ENCODE measurements at places on chromosomes 6 and 20.

GRCh38 chr6:93515736-93516135 lies 96.4 kb upstream of the EPHA7 start:
- no peak for DNase-seq

DNA sequence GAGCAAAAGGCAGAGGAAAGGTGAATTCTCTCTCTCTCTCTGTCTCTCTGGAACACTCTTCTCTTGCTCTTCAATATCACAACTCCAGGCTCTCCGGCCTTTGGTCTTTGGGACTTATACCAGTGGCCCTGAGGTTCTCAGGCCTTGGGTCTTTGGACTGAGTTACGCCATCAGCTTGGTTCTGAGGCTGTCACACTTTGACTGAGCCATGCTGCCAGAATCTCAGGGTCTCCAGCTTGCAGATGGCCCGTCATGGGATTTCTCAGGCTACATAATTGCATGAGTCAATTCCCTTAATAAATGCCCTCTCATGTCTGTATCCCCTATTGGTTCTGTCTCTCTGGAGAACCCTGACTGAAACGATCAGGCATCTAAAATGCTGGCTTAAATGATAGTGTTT lies 12.9 kb downstream of the BTN2A1 start:
- DNase-seq: no peak

DNA sequence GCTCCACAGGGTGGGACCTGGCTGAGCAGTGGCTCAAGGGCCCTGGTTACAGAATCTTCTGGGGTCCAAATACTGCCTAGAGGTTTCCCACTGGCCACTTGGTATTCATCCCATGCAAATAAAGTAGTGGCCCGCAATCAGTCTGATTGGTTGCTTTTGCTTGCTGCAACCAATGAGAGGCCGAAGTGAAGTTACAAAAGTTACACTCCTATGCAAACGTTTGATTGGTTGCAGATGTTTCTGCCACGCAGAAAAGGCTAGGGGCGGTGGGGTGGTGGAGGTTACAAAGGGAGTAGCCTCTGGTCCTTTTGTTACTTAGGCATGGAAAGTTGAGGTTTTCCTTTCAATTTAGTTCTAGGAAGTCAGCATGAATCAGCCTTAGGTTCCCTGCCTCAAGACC lies 3.6 kb upstream of the NHLRC1 start:
- no peak for DNase-seq

DNA sequence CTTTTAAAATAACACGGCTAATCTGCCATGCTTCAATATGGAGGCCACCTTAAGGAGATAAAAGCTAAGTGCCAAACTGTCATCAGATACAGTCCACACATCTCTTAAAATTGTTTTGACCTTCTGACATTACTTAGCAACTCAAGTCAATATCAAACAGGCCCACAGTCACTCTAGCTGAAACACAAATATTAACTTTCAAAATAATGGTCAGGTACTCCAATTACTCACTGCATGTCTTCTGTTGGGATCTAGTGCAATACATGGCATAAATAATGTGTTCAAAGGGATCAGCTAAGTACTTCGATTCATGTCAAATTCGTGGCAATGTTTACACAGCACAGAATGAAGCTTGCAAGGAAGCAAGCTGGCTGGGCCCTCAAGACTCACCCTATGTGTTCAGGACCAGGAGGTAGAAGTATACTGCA lies 133.9 kb upstream of the BEND6 start:
- DNase-seq: no peak

DNA sequence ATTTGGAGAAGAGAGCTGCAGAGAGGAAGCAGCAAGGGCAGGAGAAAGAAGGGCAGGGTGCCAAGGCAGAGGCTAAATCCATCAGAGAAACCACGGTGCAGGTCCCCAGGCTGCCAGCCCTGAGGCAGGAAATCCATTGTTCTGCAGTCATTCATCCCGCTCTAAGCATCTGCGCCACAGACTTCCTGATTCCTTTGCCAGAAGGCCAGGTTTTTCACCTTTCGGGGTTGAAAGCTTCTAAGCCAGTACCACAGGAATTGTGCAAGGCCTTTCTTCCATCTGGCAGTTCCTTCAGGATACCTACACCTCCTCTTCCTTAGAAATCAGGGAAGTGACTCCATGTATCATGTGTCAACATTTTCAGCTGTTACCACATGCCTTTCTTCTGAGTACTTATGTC lies 45.6 kb downstream of the ADGRF5 start:
- DNase-seq: no peak

DNA sequence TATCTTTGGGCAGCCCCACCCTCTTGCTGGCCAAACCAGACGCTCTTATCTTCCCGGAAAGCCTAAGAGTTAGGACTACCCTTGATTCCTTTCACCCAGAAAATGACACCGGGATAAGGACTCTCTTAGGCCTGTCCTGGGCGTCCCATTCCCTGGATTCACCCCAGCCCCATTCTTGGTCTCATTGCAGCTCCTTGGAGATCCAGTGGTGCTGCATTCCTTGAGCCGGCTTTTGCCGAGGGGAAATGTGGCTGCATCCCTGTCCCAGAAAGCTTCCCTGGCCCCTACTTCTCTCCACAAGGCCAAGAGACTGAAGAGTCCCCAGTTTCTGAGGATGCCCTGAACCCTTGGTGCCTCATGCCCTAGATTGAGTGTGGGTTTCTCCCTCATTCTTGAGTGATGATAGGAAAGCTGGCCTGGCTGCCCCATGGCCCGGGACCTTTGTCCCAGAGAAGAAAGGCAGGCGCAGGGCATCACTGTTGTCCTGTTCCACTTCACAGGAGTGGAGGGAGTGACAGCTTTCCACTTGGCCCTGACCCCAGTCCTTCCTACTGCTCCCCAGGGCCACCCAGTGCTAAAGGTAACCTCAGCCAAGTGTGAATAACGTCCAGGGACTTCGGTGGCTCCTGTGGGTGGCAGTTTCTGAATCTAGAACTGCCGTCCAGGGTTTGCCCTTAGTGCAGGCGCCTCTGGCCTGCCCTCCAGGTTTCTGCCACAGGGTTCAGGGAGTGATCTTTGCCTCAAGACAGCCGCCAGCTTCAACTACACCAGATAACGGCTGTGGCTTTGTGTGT lies 42.7 kb upstream of the MYL9 start:
- DNase-seq: no peak

GRCh38 chr6:90294989-90295853 lies 1.4 kb downstream of the BACH2 start:
- no peak for DNase-seq

- no peak for DNase-seq
Observed at GRCh38 chr6:140572867-140573266, 1198.4 kb upstream of the CITED2 start.

GRCh38 chr20:12591949-12592470 lies 416.8 kb upstream of the SPTLC3 start:
- DNase-seq: no peak

- DNase-seq: no peak
Observed at GRCh38 chr6:1885576-1886011, 275.9 kb downstream of the FOXC1 start.

DNA sequence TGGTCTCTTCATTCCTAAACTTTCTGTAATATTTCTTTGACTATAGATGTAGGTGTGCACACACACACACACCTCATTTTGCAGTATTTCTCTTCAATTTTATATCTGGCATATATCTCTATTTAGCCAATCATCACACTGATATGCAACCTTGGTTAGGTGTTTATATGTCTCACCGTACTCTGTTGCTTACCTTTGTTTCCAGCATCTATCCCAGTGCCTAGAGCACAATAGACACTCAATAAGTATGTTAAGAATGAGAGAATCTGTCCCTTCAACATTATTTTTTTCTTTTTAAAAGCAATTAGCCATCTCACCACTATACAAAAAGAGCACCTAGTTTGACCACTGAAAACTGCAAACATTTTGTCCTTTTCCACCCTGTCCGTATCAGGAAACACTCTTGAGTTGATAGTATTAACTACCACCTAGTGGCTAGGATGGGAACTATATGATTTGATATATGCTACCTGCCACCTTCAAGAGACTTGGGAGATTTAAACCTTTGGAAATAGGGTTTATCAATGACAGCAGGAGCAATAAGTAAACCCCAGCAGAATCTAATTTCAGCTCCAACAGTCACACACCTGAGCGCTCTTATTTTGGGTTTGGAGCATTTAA lies 48.7 kb upstream of the RSPO3 start:
- no peak for DNase-seq

DNA sequence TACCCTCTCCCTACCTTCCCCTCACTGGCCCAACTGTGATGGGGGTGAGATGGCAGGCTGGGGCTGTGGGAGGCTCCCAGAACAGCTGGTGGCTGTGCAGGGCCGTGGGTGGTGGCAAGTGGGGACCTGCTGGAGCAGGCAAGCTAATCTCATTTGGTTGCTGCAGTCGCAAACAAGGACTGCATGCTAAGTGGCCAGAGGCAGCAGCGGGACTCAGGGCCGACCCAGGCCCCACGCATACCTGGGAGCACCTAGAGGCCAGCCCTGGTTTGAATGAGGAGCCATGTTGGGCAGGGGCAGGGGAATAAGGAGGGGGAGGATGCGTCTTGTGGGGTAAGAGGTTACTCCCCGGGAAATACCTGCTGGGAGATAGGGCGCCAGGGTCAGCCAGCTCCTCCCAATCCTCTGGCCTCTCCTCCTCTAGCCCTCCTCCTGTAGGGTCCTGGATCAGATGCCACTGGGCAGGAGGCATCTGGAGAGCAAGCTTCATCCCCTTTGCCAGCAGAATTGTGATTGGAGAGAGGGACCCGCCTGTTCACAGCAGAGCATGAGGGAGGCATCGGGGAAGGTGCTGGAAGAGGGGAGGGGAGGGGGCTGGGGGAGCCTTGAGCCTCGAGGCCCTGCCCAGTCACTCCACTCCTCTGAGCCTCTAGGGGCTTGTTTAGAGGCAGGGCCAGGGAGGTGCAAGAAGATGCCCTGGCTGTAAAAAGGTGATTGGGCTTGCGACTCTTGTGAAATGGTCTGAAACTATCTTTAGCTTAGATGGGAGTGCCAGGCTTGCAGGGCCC lies 24.3 kb upstream of the CDH22 start:
- no peak for DNase-seq

DNA sequence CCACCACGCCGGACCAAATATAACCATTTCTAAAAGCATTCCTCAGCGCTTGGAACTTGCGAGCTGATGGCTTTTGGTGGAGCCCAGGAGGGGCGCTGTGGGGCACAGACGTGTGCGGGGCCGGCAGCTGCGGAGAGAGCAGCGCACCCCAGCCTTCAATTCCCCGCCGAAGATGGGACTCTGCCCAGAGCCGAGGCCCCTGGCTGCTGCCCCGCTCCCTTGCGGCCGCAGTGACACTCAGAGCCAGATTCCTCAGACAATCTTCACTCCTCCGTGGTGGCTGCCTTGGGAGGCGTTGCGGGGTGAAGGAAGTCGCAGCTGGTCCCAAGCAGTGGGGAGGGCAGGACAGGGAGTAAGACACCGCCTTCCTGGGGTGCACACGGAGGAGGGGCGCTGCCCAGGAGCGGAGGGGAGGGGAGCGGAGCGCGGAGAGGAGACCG lies 87.7 kb downstream of the TMEM242 start:
- no peak for DNase-seq

DNA sequence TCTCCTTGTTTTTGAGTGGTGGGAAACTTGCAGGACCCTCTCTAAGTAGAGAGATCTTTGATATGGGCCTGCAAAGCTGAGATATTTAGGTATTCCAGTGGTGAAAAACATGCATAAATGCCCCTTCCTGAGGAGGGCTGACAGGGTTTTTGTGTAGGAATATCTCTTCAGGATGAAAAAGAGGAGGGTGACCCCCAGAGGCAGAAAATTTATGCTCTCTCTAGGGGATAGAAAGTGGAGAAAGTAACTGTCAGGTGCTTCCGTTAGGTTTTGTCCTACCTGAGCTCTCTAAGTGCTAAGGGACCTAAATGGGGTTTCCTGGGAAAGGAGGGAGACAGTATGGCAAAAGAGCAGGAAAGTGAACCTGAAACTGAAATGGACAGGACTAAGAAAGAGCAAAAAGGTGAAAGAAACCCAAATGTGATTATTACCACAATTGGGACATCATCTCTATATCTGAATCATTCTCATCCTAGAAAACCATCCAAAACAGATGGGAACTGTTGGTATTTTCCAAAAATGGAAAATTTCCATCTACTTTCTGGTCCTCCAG lies 2.0 kb downstream of the COL19A1 start:
- DNase-seq: no peak

DNA sequence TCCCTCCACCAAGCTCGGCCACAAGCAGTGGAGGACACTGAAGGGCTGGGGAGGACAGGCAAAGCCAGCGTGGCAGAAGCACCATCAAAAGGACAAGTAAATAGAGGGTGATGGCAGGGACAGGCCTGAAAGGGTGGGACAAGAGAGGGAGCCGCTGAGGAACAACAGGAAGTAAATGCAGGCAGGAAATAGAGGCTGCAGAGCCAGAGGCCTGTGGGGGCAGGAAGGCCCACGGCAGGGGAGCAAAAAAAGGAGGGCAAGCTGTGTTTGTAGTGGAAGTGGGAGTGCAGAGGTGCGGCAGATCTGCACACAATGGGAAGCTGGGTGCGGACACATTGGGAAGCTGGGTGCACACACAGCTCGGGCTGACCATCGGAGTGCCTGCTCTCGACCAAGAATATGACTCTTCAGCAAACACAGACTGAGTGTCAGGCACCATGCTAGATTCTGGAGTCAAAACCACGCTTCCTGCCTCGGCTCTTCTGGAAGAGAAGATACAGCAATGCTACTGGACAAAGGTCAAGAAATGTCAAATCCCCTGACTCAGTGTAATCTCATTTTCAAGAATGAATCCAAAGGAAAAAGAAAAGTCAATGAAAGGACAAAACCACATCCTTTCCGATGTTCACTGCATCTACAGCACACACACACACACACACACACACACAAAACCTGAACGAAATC lies 40.4 kb upstream of the RAB22A start:
- no peak for DNase-seq

- no peak for DNase-seq
Observed at GRCh38 chr6:154466971-154467679, 43.4 kb downstream of the CNKSR3 start.

DNA sequence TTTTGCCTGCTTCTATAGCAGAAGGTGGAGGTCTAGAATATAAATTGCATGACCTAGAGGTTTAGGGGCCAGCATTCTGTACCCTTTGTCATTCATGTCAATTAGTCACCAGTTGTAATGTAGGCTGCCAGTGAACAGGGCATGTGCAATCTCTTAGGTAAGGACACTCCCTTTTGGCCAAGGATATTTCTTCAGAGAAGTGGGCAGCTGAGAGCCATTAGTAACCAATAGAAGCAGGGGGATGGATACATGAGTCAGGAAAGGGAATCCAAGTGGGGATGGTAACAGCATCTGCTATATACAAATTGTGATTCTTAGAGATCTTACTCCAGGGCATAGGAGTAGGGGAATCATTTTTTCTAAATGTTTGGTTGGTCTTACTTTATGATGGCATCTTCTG lies 494.2 kb upstream of the JAG1 start:
- DNase-seq: no peak

Data from right lung (tissue), 10 donors.